ENCODE measurements at places on chromosomes 4 and X. TPM values are rescaled to one million over a fixed set of nuclear protein-coding genes. Genes with fewer than 3 reads are reported as not detected.
A peak's percentile ranks its signal among the peaks of the same experiment; 100 is the strongest.

DNA sequence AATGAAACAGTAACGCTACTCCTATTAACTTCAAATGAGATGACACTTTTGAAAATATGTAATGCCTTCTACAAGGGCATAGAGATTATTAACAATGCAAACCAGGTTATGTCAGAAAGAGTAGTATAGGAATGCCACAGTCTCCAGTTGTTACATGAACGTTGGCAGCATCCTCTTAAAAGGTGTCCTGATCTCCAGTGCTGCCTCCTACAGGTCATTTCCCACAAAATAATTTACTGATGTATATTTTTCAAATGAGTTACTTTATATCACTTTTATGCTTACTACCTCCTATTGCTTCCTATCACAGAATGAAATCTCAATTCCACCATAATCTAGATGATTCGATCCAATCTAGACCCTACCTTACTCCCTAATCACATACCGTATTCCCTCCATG, 195.2 kb upstream of the EPHA5 start:
- H3K27ac ChIP-seq = no peak overlapping the region
- H3K4me1 ChIP-seq = no peaks in the 10 kb centered on the region
- H3K27me3 ChIP-seq = no peaks in the 10 kb centered on the region
- no peak for DNase-seq
- H3K36me3 ChIP-seq = no peaks in the 10 kb centered on the region

FAM149A gene
- 13.0 TPM for total RNA-seq

TEX13C gene
- total RNA-seq = not detected

VCX gene
- not detected for total RNA-seq

DNA sequence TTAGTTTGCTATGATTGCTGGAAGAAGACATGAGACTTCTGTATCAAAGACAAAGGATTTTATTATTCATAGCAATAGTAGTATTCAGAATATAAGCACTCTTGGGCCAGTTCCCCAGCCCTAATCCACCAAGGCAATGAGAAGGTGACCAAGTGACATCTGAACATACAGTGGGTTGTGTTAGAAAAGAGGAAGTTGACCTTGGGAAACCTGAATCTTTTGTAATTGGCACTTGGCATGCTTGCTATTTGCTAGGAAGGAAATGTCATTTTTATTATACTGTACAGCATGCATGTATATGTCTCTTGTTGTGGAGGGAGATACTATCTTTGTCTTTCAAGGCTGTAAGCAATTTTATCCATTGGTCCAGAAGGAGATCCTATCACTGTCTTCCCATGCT, 216.1 kb upstream of the FAT1 start:
- no peaks in the 10 kb centered on the region for H3K36me3 ChIP-seq
- H3K4me1 ChIP-seq = peaks cover 8% of the 10 kb centered on the region
- no peaks in the 10 kb centered on the region for H3K27me3 ChIP-seq
- DNase-seq = no peak
- no peak overlapping the region for H3K4me3 ChIP-seq

HEPH gene
- 20.3 TPM for total RNA-seq

- H3K36me3 ChIP-seq = peaks cover 4% of the 10 kb centered on the region
- peak overlapping the region; percentile 65 for H3K27ac ChIP-seq
- H3K4me3 ChIP-seq = peak overlapping the region; percentile 53
- peak; percentile 84 for DNase-seq
- H3K27me3 ChIP-seq = no peaks in the 10 kb centered on the region
Measured at GRCh38 chrX:50638123-50638522, 167.5 kb upstream of the DGKK start.

DNA sequence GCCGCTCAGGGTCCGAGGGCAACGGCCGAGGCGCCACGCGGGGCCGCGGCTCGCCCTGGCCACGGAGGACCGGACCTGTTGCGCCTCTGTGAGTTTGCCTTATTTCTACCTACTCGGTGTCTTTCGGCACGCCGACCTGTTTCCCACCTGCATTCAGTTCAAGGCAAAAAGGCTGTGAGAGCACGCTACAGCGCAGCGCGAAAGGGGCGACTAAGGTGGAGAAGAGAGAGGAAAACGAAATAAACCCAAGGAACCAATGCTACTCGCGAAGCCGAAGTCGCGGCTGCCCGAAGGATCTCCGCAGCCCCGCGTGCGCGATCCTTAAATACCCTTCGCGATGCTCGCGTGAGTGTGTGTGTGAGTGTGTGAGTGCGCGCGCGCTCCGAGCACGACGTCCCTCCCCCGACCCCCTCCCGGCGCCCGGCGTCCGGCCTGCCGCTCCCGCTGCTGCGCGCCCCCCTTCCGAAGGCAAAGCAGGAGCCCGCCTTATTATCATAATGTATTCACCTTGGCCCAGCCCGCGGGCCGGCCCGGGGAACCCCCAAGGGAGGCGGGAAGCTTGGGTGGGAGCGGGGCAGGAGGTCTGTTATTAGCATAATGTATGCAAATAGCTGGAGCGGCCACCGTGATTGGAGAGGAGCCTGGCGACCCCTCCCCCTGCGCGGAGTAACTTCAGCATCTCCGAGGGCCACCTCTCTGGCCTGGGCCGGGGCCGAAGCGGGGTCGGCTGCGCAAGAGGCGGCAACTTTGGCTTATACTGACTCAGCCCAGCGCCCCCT, at the start of gene COL25A1:
TSS of gene COL25A1 (minus strand) at position 298 of the 779 bp plus-strand sequence.
- no peaks in the 10 kb centered on the region for H3K36me3 ChIP-seq
- no peak within 1 kb of the TSS for H3K27ac ChIP-seq
- H3K4me1 ChIP-seq = peaks cover 3% of the 10 kb centered on the region
- DNase-seq = peak; percentile 77

DNA sequence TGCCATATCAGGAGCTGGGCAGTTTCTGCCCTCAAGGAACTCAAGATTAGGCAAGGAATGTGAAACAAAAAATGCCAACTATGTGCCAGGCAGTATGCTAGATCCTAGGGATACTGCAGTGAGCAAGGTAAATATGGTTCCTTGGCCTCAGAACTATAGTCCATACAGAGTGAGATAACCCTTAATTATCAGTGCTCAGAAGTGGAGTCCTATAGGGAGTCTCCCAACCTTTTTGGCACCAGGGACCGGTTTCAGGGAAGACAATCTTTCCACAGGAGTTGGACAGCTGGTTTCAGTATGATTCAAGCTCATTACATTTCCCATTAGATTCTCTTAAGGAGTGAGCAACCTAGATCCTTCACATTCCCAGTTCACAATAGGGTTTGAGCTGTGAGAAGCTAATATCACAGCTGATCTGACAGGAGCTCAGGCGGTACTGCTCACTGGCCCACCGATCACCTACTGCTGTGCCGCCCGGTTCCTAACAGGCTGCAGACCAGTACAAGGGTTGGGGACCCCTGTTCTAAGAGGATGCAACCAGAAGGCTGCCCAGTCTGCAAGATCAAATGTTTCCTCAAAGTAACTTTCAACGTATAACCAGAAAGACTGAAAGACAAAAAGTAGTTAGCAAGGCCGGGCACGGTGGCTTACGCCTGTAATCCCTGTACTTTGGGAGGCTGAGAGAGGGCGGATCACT, 1.7 kb upstream of the SRP72 start:
- DNase-seq = no peak
- H3K4me1 ChIP-seq = peaks cover 20% of the 10 kb centered on the region
- no peaks in the 10 kb centered on the region for H3K27me3 ChIP-seq

- peak overlapping the region; percentile 67 for H3K27ac ChIP-seq
- no peaks in the 10 kb centered on the region for H3K27me3 ChIP-seq
- H3K36me3 ChIP-seq = peaks cover 3% of the 10 kb centered on the region
- H3K4me3 ChIP-seq = no peak overlapping the region
- peaks cover 10% of the 10 kb centered on the region for H3K4me1 ChIP-seq
- no peak for DNase-seq
Measured at GRCh38 chrX:120625371-120625770, 4.5 kb downstream of the C1GALT1C1 start.

DNA sequence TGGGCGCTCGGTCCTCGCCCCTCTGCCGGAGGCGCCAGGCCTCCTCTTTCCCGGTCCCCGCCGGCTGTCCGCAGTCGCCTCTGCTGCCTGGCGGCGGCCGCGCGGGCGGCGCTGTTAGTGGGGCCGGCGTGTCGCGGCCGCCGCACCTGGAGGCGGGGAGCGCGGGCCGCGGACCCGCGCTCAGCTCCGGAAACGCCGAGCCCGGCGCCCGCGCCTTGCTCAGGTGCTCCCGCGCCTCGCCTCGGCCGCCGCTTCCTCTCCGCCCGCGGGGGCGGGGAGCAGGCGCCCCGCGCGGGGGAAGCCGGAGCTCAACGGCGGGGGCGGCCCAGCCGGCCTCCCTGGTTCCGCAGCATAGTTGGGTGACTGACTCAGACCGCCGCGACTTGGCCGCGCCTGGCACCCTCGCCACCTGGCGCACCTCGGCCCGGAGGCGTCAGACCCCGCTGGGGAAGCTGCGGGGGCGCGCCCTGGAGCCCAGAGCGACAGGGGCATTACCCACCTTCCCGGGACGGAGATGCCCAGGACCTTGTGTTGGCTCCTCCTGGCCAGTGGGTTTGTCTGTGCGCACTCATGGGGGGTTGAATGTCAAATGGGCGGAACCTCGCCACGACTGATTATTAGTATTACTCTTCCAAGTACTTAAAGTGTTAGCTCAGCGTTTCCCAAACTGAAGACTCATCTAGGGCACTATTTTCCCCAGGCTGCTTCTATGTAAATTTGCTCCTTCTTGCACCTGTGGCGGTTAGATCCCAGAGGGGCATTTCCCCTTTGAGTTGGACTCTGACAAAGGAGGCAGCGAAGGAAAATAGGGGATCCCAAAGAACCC, at the start of gene ARAP2:
TSS of gene ARAP2 (minus strand) at position 258 of the 826 bp plus-strand sequence. CDS start 15,028 bp downstream, outside the sequence.
- DNase-seq = peak; percentile 76
- no peaks in the 10 kb centered on the region for H3K27me3 ChIP-seq
- no peaks in the 10 kb centered on the region for H3K36me3 ChIP-seq
- peak within 1 kb of the TSS; percentile 34 for H3K4me3 ChIP-seq
- peaks cover 3% of the 10 kb centered on the region for H3K4me1 ChIP-seq

- H3K4me3 ChIP-seq = no peak overlapping the region
- no peaks in the 10 kb centered on the region for H3K36me3 ChIP-seq
- H3K27ac ChIP-seq = no peak overlapping the region
Measured at GRCh38 chr4:108425988-108426387, 194.4 kb upstream of the RPL34 start.

GRCh38 chrX:69231903-69232302, 66.7 kb upstream of the PJA1 start:
- no peak overlapping the region for H3K4me3 ChIP-seq
- peaks cover 19% of the 10 kb centered on the region for H3K27me3 ChIP-seq
- no peak for DNase-seq
- H3K36me3 ChIP-seq = no peaks in the 10 kb centered on the region
- H3K4me1 ChIP-seq = no peaks in the 10 kb centered on the region

- no peak overlapping the region for H3K27ac ChIP-seq
- no peaks in the 10 kb centered on the region for H3K27me3 ChIP-seq
- no peak for DNase-seq
- peaks cover 9% of the 10 kb centered on the region for H3K4me1 ChIP-seq
Measured at GRCh38 chr4:53199356-53199755, 166.5 kb downstream of the SCFD2 start.

GRCh38 chr4:76125816-76126215, 22.4 kb downstream of the NUP54 start:
- no peaks in the 10 kb centered on the region for H3K4me1 ChIP-seq
- H3K4me3 ChIP-seq = no peak overlapping the region
- H3K27me3 ChIP-seq = no peaks in the 10 kb centered on the region
- peaks cover 75% of the 10 kb centered on the region for H3K36me3 ChIP-seq
- no peak for DNase-seq

DNA sequence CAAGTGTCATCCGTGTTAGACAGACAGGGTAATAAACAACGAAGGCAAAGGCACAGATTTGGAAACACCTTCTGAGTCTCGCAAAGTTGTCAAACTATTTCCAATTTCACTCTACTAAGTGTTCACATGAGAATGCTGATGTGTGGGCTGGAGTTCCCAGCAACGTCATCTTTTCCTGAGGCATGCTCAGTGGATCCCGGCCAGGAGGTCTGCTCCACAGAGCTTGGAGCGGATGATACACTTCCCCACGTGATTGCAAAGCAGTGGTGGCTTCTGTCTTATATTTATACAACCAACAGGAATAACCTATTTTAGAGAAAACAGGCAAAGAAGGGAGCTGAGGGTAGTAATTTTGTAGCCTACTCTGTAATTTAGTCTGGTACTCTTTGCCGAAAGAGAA, 40.1 kb upstream of the PDK3 start:
- H3K27ac ChIP-seq = no peak overlapping the region
- DNase-seq = peak; percentile 47
- H3K27me3 ChIP-seq = no peaks in the 10 kb centered on the region

SCD5 gene
- 1.4 TPM for total RNA-seq

DSPP gene
- not detected for total RNA-seq

DNA sequence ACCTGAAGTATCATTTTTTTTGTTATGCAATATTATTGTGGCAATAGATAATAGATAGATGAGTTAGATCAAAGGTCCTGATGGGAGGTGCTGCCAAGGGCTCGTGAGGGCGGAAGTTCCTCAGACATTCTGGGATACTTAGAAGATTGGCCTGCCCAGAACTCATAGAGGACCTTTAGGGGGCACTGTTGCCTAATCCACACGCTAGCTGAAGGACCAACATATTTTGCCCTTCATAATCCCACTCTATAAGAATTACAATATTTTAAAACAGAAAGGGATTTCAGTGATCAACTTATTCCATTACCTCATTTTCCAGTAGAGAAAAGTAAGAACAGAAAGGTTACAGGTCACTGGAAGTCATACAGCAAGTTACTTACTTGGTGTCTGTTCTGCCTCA, 22.9 kb upstream of the COX7B2 start:
- no peak overlapping the region for H3K4me3 ChIP-seq
- peaks cover 3% of the 10 kb centered on the region for H3K27me3 ChIP-seq
- no peak overlapping the region for H3K27ac ChIP-seq
- no peak for DNase-seq

ANK2 gene
- 234 TPM for total RNA-seq

GRCh38 chrX:103518571-103518970, 718 bp downstream of the RAB40A start:
- H3K4me1 ChIP-seq = no peaks in the 10 kb centered on the region
- no peak for DNase-seq
- no peaks in the 10 kb centered on the region for H3K27me3 ChIP-seq
- no peak overlapping the region for H3K27ac ChIP-seq
- H3K4me3 ChIP-seq = no peak overlapping the region

DNA sequence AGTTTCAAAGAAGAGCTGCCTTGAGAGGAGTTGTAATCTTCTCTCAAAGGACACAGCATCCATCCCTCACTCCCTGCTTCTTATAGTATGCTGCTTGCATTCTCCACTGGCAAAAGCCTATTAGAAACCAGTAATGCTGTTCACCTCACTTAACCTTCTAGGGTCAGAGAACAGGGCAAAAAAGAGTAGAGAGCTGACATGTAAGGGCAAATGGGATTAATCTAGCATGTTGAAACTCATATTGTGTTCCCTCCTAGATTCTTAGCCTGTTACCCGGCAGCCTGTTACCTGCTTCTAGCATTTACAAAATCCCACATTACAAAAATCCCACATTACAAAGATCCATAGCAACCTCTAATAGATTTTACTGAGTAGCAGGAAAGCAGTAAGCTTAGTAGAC, 244.7 kb downstream of the SLC7A11 start:
- H3K36me3 ChIP-seq = no peaks in the 10 kb centered on the region
- no peak overlapping the region for H3K4me3 ChIP-seq
- no peak overlapping the region for H3K27ac ChIP-seq
- DNase-seq = no peak

- H3K4me3 ChIP-seq = peak overlapping the region; percentile 67
- H3K36me3 ChIP-seq = no peaks in the 10 kb centered on the region
- DNase-seq = no peak
- peaks cover 13% of the 10 kb centered on the region for H3K4me1 ChIP-seq
Measured at GRCh38 chr4:147734496-147734895, 2.6 kb downstream of the ARHGAP10 start.

SATL1 gene
- total RNA-seq = 0.06 TPM

TLL1 gene
- 0.16 TPM for total RNA-seq
